ENCODE measurements at places on chromosomes 16 and 17. TPM values are rescaled to one million over a fixed set of nuclear protein-coding genes. Genes with fewer than 3 reads are reported as not detected.

Gene BCAR1
- total RNA-seq: 51.1 TPM

DNA sequence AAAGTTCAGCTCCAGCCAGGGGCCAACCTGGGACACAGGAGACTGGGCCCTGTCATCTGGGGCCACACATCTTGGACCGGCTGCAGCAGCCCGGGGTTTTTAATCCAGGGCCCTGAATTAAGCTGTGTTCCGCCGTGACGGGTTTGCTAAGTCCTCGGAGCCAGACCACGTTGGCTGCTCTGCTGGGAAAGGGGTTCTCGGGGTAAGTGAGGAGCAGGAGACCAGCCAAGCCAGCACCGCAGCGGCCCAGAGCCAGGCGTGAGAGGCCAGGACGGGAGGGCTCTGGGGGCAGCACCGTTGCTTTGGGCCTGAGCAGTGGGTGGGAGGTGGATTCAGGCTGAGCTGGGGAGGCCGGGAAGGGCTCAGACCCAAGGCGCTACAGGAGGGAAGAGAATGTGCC, 31.3 kb upstream of the CBX4 start:
- no peak overlapping the region for H3K4me3 ChIP-seq
- H3K4me1 ChIP-seq: no peaks in the 10 kb centered on the region
- no peak for DNase-seq

DNA sequence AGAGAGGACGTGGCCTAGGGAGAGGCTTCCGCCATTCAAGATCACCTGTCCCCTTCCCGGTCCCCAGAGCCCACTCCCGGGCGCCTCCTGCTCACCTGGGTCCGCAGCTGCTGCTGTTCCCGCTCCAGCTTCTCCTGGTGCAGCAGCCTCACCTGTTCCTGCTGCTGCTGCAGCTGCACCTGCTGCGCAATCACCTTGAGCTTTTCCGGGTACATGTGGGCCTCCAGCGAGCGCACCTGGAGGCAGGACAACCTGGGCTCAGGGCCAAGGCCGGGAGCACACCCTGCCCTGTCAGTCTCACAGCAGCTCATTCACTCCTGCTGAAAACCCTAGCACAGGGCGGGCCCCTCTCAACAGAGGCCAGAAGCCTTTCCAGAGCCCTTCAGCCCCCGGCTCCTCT, 12.5 kb downstream of the TFAP4 start:
- H3K4me3 ChIP-seq: no peak overlapping the region
- no peaks in the 10 kb centered on the region for H3K4me1 ChIP-seq
- no peak overlapping the region for H3K27ac ChIP-seq

Gene MLLT6
- total RNA-seq: 142 TPM

GRCh38 chr17:29709866-29710519, 87.3 kb upstream of the CORO6 start:
- H3K27me3 ChIP-seq: no peaks in the 10 kb centered on the region
- no peaks in the 10 kb centered on the region for H3K4me1 ChIP-seq
- no peak for DNase-seq
- no peaks in the 10 kb centered on the region for H3K36me3 ChIP-seq
- H3K27ac ChIP-seq: no peak overlapping the region
- H3K4me3 ChIP-seq: no peak overlapping the region

GRCh38 chr16:3538222-3538621, 37.4 kb downstream of the CLUAP1 start:
- H3K4me3 ChIP-seq: no peak overlapping the region
- H3K27me3 ChIP-seq: no peaks in the 10 kb centered on the region
- H3K36me3 ChIP-seq: no peaks in the 10 kb centered on the region
- H3K27ac ChIP-seq: no peak overlapping the region

DNA sequence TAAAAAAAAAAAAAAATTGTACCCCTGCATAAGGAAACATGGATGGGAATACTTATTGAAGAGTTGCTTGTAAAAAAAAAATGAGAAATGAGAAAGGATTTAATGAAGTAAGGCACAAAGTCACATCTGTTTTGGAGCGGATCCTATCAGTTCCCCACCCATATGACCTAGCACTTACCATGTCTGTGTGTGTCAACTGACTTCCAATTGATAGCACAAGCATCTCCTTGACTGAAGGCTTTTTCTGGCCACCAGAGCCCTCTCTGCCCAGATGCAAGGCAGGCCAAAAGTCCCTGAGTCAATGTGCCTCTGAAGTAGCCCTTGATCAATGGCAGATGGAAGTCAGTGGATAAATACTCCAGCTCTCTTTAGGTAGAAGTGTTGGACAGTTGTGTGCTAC, 13.4 kb upstream of the NLK start:
- DNase-seq: no peak
- no peaks in the 10 kb centered on the region for H3K4me1 ChIP-seq
- no peak overlapping the region for H3K4me3 ChIP-seq
- no peaks in the 10 kb centered on the region for H3K36me3 ChIP-seq
